Fibroblast of mammary gland (primary cell): ENCODE measurements at places on chromosomes 6 and 20.

- no peak for DNase-seq
Measured at GRCh38 chr20:10771435-10772140, 97.8 kb upstream of the JAG1 start.

- DNase-seq: no peak
Measured at GRCh38 chr20:24960861-24961260, 11.8 kb downstream of the CST7 start.

GRCh38 chr6:43644940-43645612, at the start of gene RSPH9:
RSPH9 (plus strand) TSS chr6:43645036; CDS start chr6:43645099, 63 bp downstream.
- DNase-seq: peak; percentile 80

- DNase-seq: no peak
Measured at GRCh38 chr6:27757307-27757706, 154.9 kb downstream of the OR2B2 start.

DNA sequence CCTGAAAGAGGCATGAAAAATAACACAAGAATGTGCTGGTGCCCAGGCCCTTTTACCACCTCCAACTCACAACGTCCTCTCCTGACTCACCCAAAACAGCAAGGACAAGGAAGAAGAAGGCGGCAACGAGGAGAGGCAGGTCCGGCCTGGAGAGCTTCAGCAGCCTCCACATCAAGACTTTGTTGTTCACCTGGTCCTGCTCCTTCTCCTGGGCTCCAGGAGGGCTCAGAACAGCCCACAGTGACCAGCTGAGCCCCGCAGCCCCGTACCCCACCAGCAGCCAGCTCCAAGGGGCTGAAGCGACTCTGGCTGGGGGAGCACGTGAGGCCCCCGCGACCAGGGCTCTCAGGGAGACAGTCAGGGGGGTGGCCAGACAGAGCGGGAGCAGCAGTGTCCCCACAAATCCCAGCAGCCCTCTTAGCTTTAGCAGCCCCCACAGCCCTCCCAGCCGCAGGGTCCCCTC, 857 bp downstream of the TAP2 start:
- DNase-seq: peak; percentile 25

GRCh38 chr6:11732036-11732631, 46.5 kb downstream of the ADTRP start:
- DNase-seq: peak; percentile 96

- DNase-seq: no peak
Measured at GRCh38 chr20:51144476-51144875, 121.6 kb upstream of the KCNG1 start.

GRCh38 chr6:91716361-91716760, 1129.5 kb upstream of the MAP3K7 start:
- DNase-seq: no peak

DNA sequence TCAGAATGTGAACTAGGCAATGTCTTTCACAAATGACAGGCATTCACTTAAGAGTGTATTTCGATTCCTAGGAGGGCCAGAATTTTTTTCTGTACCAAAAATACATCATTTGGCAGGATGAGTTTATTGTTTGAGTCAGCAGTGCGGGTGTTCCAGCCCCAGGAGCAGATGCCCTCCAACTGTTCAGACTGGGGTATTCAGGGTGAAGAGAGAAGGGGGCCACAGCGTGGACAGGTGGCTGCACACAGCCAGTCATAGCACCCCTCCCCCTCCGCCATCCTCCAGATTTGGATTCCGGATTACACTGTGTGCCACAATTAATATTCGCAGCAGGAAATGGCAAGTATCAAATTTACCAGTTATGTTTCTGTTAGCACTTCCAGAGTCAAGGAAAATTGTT, 38.6 kb downstream of the RIPOR2 start:
- DNase-seq: no peak

GRCh38 chr20:24779946-24780345, 169.1 kb upstream of the CST7 start:
- no peak for DNase-seq

DNA sequence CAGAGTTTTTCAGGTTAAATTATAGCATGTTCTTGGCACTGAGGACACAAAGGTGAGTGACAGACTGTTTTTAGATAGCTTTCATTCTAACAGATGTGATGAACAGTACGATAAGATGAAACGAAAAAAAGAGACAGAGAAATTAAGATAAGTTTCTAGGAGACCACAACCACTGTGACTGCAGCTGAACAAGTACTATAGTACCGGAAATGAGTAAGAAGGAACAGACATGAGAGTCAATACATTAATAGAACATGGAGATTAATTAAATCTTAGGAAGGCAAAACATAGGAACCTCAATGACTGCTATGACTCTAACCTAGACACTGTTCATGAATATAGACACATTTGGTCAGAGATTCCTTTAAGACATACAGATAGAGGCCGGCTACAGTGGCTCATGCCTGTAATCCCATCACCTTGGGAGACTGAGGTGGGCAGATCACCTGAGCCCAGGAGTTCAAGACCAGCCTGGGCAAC, 40.2 kb downstream of the HBS1L start:
- DNase-seq: no peak

- DNase-seq: no peak
Measured at GRCh38 chr6:169112483-169113320, 140.9 kb downstream of the THBS2 start.

DNA sequence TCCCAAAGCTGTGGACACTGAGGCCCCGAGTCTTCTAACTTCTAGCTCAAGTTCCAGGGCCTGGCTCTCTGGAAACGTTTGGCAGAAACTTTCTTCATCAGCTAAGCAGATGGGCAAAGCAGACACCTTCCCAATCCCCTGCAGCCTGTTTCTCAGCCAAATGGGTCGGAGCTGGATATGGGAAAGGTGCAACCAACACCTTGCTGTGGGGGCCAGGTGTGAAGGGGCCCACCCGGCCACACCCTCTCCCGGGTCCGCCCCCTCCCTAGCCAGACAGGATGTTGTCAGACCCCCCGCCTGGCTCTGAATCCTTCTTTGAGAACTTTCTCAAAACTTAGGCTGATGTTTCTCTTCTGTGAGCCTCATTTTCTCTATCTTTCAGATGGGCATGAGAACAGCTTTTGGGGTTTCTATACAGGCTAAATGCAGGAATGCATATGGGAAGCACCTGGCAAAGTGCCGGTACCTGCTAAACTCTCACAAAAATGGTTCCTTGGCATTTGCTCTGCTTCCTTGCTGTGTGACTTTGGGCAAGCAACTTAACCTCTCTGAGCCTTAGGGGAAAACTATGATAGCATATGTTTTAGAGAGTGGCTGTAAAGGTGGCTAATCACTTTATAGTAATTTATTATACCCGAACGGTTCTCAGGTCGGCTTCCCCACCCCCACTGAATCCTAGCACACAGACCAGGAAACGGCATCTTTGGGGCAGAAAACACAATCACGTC, 1.8 kb downstream of the SNAI1 start:
- no peak for DNase-seq

GRCh38 chr6:28105245-28105639, 19.2 kb upstream of the ZSCAN16 start:
- DNase-seq: peak; percentile 26

DNA sequence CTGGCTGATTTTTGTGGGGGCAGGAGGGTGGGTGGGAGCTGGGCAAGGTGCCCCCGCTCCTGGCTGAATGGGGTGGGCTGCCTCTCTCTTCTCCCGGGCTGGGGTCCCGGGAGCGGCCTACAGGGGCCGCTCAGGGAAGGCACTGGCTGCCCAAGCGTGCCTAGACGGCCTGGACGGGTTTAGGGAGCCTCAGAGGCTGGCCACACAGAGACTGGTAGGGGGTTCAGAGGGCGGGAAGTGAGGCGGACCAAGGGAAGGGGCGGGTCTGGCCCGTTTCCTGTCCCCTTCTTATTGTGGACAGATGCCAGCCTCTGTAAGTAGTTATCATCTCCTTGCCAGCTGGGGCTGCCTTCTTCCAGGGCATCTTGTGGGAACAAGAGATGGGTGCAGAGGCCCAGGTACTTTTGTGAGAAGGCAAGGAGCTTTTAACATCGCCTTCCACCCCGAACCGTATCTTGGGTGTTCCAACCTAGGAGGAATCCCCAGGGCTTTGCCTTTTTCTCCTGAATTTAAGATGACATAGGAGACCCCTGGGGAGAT, 437 bp downstream of the CD40 start:
- DNase-seq: peak; percentile 8

- peak; percentile 97 for DNase-seq
Measured at GRCh38 chr20:45781391-45781931, 10.2 kb downstream of the WFDC3 start.

GRCh38 chr6:18457065-18457737, 70.1 kb downstream of the RNF144B start:
- no peak for DNase-seq
